ENCODE measurements at places on chromosomes 11 and 22.

- DNase-seq = no peak
These were observed 13.7 kb upstream of the CPT1A start for GRCh38 chr11:68855205-68855981.

DNA sequence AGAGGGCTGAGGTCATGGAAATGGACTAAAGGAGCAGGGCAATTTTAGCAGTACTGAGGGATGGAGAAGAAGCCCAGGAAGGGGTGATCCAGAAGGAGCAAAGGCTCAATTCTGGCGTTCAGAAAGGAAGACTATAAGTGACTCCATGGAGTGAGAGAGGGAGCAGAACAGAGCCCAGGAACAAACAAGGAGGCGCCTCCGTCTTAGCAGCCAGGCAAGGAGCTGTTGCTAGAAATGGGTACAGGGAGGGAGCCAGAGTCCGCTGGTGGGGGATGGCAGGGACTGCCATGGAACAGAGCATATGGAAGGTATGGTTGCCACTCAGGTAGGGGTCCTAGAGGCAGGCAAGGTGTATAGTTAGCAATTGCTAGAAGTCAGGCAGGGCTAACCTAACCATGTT lies 20.5 kb upstream of the STK33 start:
- DNase-seq = no peak

DNA sequence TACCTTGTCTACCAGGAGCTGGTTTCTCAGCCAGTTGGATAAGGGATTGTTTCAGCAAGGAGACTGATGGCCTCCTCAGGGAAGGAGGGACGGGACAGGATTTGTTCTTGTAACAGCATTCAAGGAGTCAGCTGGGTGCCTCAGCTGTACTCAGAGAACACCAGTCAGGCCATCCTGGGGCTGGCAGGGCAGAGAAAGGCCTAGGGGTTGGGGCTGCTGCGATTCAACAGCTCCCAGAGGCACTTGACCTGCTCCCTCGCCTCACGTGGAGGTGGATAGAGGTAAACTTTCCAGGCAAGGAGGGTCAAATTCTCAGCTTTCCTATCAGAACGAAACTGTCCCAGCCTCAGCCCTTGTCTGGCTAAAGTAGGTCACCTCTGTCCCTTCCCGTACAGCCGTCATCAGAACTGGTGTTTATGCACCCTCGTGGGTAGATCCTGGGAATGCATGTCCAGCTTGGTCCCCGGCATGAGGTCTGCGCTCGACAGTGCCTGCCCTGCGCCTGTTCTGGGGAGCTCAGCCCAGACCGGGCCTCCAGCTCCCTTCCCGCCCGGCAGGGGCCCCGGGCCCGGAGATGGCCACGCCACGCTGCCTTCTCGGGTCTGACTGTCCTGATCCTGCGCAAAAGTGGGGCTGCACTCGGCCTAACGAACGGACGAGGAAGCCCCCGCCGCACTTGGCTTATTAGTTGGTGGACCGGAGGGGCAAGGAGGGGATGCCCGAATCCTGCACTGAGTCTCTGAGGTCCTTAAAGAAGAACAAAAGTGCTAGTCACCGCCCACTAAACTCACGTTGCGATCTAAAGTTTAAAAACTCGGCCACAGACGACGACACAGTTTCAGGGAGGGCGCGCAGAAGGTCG lies 762 bp upstream of the CCDC134 start:
- no peak for DNase-seq

- DNase-seq = no peak
These were observed 75.9 kb downstream of the BARX2 start for GRCh38 chr11:129451524-129451923.

GRCh38 chr11:109236696-109237095 lies 185.3 kb upstream of the C11orf87 start:
- no peak for DNase-seq

DNA sequence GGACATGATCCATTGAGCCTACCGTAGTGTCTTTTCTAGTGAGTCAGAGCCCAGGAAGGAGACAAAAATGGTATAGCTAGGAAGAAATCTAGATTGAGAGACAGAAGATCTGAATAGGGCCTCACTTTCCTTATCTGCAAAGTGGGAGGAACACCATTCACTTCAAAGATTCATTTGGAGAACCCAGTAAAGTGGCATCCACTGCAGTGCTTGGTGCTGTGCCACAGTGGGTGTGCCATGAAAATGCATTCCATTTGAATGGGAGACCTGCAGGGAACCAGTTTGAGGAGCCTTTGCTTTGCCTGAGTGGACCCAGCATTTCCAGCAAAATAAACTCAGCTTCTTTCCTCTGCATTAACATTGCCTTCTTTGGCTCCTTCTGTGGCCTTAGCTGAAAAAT lies 470.5 kb upstream of the CADM1 start:
- no peak for DNase-seq

GRCh38 chr22:19180740-19181410 lies 2.3 kb upstream of the SLC25A1 start:
- DNase-seq = no peak

- no peak for DNase-seq
These were observed 60.0 kb upstream of the PLET1 start for GRCh38 chr11:112320668-112321067.

GRCh38 chr11:26778000-26778757 lies 56.3 kb upstream of the SLC5A12 start:
- no peak for DNase-seq

DNA sequence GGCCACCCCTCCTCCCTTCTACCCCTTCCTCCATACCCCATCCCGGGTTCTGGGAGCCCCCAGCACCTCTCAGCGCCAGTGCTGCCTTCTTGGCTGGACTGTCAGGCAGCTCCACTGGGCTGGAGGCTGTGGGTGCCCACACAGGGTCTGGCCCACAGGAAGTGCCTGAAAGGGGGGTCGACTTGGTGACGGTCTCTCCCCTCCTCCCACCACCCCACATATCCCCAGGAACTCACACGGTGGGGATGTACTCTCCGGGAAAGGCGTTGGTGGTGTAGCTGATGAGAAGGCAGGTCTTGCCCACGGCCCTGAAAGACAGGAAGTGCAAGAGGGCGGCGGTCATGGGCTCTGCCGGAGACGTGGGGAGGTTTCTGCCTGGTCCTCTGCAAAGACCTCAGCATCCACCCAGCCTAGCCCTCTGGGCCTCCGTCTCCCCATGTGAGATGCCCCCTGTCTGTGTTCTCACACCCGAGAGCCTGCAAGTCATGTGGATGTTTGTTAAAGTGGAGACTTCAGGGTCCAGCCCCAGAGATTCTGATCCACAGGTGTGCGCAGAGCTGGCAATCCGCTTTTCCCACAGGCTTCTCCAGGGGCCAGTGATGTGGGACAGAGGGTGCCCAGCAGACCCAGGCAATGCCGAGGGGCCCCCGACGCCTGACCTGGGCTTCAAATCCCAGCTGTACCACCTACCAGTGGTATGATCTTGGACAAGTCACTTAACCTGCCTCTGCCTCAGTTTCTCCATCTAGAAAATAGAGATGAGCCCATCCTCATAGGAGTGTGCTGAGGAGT lies 2.5 kb downstream of the RAC2 start:
- no peak for DNase-seq

DNA sequence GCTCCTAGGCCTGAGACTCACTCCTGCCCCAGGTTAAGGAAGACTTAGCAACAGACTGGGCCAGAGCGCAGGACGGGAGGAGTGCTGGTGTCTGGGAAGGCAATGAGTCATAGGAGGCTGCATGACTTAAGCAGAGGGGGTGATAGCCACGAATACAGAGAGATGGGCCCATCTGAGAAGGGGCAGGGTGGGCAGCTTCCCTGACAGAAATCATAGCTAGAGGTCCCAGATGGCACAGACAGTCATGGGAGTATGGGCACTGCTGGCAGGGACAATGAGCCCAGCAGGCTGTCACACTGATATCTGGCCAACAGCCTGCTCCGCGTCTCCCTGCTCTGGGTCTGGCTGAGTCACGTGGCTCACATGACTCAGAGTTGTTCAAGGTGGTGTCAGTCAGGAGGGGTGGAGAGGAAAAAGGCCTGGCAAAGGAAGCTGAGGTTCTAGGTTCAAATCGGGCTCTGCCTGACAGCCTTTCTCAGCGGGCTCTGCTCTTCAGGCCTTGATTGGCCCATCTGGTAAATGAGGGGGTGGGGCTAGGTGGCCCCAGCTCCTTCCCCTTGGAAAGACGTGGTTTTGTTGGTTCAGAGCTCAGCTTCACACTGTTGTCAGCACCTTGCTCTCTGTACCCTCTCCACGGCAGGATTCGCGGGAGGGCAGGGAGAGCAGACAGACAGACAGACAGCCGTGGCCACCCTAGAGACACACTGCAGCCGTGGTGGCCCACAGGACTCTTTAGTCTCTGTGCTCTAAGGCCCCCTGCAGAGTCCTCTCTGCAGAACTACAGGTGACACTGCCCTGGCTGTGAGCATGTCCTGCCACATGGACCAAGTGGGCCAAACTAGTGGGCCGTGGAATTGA lies 47.8 kb downstream of the DBX1 start:
- DNase-seq = no peak

GRCh38 chr11:27545946-27546345 lies 39.4 kb upstream of the LIN7C start:
- no peak for DNase-seq

GRCh38 chr11:110886288-110886970 lies 174.2 kb upstream of the ARHGAP20 start:
- DNase-seq = no peak

DNA sequence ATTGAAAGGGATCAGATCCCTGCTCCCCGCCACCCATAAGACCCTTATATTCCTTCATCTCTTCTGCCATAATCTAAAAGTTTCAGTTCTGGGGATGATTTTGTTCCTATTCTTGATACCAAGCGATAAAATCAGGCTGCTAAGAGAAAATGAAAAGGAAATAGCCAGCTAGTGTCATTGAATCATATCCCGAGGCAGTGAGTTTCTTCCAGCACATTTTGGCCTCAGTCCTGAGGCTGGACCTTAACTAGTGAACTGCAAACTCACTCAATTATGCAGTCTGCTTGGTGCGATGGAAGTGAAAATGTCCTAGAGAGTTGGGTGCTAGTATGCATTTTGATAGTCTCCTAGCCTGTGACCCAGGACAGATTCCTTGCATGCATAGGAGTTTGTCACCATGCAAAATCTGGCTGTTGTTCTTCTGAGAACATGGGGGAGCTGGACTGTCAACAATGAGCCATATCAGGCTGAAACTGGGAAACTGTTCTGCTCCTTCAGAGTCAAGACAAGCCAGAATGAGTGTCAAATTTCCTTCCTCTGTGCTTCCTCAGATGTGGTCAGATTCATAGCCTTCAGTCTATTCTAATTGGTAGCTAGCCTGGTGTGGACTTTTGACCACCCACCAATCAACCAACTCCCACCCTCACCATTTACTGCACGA lies 102.9 kb downstream of the CCDC81 start:
- DNase-seq = no peak

- DNase-seq = no peak
These were observed 72.0 kb downstream of the TRIM29 start for GRCh38 chr11:120065876-120066275.

GRCh38 chr11:132464003-132464342 lies 1068.3 kb downstream of the OPCML start:
- DNase-seq = no peak

- no peak for DNase-seq
These were observed 97.9 kb upstream of the CD44 start for GRCh38 chr11:35041070-35041554.

DNA sequence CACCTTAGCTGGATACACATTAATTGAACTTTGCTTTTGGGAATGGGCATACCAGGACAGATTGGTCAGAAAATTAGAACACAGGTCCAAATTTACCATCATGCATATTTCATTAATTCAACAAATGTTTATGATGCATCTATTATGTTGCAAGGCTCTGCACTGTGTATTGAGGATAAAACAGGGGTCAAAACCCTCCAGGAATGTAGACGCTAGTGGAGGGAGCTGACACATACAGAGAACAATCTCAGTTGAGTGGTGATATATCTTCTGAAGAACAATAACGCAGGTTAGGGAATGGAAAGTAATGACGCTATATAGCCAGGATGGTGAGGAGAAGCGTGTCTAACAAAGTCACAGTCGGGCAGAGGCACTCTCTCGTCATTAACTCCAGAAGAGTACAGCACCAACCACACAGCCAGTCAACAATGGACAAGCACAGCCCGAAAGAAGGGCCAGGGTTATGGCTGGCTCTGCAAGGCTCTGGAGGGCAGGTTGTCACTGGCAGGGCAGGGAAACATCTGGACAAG lies 3.8 kb downstream of the FLI1 start:
- no peak for DNase-seq

GRCh38 chr11:116928102-116928777 lies 90.8 kb upstream of the APOA1 start:
- DNase-seq = no peak

DNA sequence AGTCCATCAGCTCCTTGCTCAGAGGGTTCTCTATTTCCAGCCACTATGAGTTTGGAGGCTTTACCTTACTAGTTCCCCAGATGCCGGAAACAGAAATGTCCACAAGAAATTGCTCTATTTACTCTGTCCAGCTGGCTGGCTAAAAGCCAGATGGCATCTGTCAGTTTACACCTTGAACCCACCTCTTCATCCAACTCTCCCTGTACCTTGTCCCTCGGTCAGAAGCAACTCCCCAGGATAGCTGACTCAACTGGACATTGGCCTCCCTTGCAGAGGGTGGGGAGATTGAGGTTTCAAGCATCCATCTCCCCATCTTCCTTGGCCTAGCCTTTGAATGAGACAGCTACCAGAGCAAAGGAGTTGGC lies 1.7 kb downstream of the C2CD2L start:
- DNase-seq = no peak

DNA sequence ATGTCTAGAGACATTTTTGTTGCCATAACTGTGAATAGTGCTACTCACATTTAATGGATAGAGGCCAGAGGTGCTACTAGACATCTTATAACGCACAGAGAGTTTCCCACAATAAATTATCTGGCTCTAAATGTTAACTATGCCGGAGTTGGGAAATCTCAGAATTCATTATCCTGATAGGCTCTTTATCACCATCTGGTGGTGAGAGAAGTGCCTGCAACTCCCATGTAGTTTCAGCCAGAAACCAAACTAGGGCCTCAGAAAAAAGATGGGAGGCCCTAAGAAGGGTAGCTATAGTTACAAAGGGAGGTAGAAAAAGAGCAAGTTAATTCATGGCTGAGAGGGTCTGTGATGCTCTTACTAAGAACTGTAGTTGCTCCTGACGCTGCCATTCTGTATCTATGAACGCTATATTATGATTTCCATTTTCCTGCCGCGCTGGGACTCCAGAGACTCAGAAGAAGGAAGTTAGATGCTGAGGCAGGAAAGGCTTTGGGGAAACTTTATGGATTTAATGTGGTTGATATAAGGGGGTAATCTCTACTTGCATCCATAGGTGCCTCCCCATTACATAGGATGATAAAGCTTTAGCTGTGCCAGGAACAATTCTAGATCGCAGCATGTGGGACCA lies 22.9 kb upstream of the MRPL17 start:
- DNase-seq = no peak

GRCh38 chr22:28014211-28015045 lies 95.4 kb upstream of the PITPNB start:
- no peak for DNase-seq

DNA sequence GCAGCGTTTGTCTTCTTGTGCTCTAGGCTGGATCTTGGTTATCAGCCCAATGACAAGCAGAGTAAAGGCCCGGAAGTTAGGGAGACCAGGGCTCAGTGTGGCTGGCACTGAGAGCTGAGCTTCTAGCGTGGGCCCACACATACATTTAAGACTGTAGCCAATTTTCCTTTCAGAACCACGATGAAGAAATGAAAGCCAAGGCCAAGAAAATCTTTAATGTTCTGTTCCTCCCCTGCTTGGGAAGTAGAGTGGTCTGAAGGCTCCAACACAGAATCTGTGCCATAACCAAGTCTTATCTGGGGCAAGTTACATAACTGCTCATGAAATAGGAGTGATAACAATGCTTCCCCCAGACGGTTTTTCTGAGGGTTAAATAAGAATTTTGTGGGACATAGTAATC lies 4.7 kb upstream of the ST3GAL4 start:
- no peak for DNase-seq
